ENCODE measurements at places on chromosomes 12 and 14.

- no peak for DNase-seq
Observed at GRCh38 chr14:77327111-77327510, 6.3 kb downstream of the GSTZ1 start.

DNA sequence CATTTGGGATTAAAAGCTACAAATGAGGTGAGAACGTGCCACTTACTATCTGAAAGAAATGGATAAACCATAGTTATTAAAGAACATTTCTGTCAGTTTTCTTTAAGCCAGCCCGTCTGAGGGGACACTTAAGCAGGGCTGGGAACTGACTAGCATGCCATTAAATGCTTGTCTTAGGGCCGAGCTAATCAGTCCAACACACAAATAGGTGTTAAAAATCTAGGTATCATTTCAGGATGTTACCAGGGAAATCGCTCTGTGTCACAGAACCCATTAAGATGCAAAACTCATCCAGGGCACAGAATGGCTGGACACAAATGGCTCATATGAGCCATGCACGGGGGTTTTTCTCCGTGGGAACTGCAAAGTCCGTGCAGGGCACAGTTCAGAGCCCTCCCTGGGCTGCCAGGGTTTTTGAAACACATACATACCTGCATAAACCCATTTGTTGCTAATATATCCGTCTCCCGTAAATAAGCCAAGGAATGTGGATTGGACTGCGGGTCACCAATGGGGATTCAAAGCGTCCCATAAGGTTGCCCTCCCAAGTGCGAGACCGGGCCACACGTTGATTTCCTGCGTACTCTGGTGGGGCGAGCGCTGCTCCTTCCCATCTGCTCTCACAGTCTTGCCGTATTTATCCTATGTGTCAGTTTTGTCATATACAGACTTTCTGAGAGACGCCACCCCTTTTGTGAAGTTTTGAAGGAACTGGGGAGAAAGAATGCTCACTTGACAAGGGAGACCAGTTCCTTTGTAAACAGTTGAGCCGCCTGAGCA, 5.4 kb upstream of the GSC start:
- no peak for DNase-seq

GRCh38 chr12:120121766-120122293, 5.3 kb upstream of the RAB35 start:
- no peak for DNase-seq

DNA sequence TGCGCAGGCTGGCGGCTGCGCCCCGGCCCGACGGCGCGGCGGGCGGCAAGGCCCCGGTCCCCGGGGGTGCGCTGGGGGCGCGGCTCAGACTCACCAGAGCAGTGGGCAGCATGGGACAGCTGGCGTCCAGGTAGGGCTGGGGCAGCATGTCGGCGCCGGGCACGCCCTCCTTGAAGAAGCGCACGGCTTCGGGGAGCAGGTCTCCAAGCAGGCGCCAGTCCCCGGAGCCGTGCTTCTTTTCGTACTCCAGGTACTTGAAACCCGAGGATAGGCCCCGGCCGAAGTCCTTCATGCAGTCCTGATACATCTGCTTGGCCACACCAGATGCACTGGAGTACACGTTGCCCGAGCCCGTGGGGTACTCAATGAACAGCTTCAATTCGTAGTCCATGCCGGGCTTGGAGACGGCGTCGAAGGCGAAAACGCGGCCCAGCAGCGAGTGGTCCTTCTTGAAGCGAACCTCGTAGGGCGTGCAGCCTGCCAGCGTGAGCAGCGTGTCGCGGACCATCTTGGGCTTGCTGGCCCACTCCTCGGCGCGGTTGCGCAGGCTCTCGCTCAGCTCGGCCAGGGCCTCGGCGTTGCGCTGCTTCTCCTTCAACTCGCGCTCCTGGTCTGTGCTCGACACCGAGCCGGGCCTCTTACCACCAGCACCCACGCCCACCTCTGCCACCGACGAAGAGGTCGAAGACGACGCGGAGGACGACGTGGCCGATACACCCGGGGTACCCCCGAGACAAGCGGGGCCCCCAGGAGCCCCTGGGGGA, 2.2 kb downstream of the IRF2BPL start:
- DNase-seq = no peak

All from GM12891 (cell line).